ENCODE measurements at places on chromosomes 4 and X.

GRCh38 chr4:52824270-52824602, 37.9 kb upstream of the RASL11B start:
- no peak for DNase-seq

DNA sequence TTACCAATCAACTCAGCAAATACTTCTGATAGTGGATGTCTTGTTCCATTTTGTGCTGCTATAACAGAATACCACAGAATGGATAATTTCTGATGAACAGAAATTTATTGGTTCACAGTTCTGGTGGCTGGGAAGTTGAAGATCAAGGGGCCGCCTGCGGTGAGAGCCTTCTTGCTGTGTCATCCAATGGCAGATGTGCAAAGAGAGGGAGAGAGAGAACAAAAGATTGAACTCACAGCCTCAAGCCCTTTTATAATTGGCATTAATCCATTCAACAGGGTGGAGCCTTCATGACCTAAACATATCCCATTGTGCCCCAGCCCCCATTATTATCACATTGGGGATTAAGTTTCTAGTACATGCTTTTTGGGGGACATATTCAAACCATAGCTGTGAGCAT, 86.1 kb downstream of the ADGRG4 start:
- no peak for DNase-seq

- peak; percentile 37 for DNase-seq
These were observed 26.1 kb downstream of the RBM46 start for GRCh38 chr4:154807042-154807630.

DNA sequence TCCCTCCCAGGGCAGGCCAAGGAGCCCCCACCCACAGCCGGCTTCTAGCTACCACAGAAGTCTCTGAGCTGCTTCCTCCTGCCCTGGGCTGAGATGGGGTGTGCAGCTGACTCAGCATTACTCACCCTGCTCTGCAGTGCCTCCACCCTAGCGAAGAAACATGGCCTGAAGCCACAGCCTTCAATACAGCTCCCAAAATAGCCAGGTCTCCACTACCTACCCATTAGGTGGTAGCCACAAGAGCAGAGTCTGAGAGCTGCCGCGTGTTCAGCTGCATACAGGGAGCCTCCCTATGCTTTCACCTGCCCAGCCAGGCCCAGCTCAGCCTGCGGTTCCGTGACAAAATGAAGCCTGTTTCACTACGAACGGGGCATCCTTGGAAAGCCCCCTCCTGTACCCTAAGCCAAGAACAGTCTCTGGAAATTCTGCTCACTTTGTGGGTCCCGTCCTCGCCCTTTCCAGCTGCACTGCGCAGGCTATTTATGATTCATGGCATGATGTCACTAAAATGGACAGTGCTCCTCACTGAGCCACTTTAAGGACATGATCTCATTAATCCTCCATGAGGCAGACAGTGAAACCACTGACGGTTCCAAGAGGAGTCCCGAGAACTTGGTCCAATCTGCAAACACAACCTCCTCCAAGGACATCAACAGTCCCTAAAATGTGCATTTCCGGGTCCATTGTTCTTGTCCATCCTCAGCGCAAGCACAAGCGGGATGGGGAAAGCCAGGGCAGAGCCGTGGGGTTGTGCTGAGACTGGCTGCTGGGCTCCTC, 20.2 kb downstream of the WDR1 start:
- peak; percentile 80 for DNase-seq

DNA sequence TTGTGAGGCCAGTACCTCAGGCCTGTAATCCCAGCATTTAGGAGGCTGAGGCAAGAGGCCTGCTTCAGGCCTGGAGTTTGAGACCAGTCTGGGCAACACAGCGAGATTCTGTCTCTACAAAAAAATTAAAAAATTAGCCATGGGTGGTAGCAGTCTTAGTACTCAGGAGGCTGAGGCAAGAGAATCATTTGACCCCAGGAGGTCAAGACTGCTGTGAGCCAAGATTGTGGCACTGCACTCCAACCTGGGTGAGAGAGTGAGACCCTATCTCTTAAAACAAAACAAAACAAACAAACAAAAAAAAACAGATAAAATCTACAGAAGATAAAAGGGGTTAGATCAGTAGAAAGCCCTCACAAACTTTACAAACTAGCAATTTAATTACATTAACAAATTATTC, 80.7 kb downstream of the MAB21L2 start:
- DNase-seq = no peak

GRCh38 chr4:53322696-53323095, 43.2 kb downstream of the SCFD2 start:
- DNase-seq = no peak

- no peak for DNase-seq
These were observed 22.5 kb upstream of the SLC25A4 start for GRCh38 chr4:185120631-185120946.

DNA sequence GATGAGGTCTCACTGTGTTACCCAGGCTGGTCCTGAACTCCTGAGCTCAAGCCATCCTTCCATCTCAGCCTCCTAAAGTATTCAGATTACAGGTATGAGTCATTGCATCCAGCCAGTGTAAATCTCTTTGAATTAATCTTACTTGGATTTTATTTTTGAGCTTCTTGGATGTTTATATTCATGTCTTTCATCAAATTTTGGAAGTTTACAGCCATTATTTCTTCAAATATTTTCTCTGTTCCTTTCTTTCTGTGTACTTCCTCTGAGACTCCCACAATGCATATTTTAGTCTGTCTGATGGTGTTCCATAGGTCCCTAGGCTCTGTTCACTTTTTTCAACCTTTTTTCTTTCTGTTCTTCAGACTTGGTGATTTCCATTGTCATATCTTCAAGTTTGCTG, 34.9 kb downstream of the ZCCHC13 start:
- no peak for DNase-seq

DNA sequence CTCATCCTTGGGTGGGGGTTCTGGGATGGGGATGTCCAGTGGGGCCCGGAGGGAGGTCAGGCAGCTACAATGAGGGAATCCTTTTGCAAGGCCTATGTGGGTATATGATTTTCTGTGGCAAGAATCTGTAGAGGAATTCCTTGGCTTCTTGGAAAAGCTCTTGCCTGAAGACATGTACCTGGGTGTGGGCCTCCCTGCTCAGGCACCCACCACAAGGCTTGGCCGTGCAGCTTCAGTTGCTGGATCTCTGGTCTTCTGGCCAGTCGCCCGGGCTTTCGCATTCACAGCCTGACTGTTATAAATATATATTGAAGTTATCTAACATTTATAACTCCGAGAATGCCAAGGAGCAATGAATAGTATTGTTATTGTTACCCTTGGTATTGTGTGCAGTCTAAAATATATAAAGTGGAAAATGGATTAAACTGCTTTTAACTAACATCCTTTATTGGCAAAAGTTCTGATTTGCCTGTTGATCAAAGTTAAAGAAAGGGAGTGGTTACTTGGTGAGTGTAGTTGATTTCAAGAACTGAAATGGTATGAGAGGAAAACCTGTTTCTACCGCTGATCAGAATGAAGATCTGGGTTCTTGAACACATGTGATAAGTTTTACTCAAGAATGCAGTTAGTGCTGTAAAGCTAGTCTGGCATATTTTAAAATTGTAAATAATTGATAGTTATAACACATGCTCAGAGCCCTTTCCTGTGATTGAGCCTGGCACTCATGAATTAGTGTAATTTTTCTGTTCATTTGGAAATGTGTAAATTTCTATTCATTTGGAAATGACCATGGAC, 36.0 kb downstream of the PTTG2 start:
- no peak for DNase-seq

GRCh38 chr4:65139998-65140397, 530.3 kb downstream of the EPHA5 start:
- no peak for DNase-seq

GRCh38 chr4:182010876-182011275, 232.3 kb upstream of the TENM3 start:
- DNase-seq = no peak

- no peak for DNase-seq
These were observed 193.2 kb downstream of the SHROOM3 start for GRCh38 chr4:76628251-76628650.

GRCh38 chr4:5615496-5616075, 92.8 kb downstream of the EVC2 start:
- DNase-seq = no peak

DNA sequence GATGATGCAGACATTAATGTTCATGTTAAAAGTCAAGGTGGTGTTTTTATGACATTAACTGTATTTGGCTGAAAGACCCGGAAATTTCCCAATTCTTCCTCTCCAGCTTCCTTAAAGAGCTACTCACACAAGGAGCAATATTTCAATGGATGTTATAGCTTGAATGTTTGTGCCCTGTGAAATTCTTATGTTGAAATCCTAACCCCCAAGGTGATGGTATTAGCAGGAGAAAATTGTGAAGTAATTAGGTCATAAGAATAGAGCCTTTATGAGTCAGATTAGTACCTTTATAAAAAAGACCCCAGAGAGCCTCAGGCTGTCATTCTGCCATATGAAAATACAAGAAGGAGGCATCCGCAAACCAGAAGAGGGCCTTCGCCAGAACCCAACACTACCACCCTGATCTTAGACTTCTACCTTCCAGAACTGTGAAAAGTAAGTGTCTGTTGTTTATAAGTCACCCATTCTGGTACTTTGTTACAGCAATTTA, 3.6 kb downstream of the TLR1 start:
- no peak for DNase-seq

DNA sequence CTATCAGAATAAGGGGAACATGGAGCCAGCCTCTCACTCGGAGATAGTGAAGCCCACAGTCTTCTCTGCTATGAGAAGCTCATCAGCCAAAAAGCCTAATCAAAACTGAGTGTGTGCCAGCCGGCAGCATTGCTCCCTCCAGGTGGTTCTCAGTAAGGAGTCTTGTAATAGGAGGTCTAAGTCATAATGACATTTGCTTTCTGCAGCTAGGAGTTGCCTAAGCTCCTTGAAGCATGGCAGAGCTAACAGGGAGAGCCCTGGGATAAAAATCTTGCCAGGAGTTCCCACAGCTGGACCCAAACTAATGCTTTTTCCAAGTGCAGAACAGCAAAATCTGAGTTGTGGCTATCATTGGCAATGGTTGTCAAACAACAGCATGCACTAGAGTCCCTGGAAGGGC, 245.2 kb downstream of the SPATA18 start:
- DNase-seq = no peak

DNA sequence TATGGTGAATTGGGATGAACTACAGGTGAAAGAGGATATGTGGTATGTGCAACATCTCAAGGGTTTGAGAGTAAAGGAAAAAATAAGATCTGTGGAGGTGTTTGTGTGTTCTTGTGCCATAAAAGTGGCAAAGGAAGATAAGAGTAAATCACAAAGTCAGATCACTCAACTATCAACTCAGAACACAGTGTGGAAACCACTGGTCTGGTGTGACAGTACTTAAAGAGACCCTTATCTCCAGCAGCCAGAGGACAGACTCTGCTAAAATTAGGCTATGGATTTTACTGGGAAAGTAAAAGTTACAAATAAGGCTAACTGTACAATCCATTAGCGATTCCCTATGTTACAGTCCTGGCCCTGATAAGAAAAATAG, 54.0 kb upstream of the PRDM8 start:
- DNase-seq = no peak

GRCh38 chrX:146934256-146934655, 119.7 kb upstream of the CXorf51A start:
- no peak for DNase-seq

GRCh38 chr4:89222170-89222569, 85.4 kb downstream of the GPRIN3 start:
- no peak for DNase-seq

- no peak for DNase-seq
These were observed 104.6 kb downstream of the SLC10A6 start for GRCh38 chr4:86744570-86744969.

DNA sequence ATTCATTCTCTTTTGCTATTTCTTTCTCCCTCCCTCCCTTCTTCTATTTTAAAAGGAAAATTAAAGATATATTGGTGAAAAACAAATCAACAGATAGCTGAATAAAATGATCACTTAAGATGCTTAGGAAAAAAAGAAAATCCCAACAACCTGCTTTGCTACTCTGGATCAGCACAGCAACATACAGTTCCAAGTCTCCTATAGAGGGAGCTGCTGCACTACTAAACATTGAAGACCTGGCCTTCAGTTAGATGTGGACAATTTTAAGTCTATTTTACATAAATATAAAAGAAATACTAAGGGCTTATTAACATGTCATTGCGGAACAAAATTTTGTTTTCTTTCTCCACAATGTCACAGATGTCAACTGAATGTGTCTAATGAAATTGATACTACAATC, 226.4 kb downstream of the MAGEB5 start:
- DNase-seq = no peak

GRCh38 chr4:3874028-3874415, 107.8 kb downstream of the ADRA2C start:
- DNase-seq = no peak

GRCh38 chr4:60544981-60545380, 655.1 kb upstream of the ADGRL3 start:
- DNase-seq = no peak

GRCh38 chr4:146450524-146450923, 71.2 kb downstream of the SLC10A7 start:
- DNase-seq = no peak

DNA sequence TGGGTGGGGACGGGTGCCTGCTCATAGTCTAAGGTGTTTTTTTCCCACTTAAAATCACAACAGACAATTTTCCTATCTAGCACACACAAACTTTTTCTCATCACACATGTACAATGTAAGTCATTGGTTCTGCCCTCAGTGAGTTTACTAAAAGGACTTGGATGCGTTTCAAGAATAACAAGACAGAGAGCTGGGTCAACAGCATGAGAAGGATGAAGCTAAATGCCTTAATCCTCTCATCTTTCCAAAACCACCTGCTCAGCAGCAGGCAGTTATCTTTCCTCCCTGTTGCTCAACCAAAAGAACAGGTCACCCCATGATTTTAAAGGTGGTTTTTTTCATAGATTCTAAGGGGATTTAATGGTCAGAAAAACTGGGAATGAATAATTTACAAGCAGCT, 40.1 kb downstream of the OFD1 start:
- no peak for DNase-seq

GRCh38 chrX:153640045-153640686, 6.8 kb upstream of the DUSP9 start:
- DNase-seq = no peak

- DNase-seq = peak; percentile 44
These were observed 401.5 kb upstream of the DIPK2B start for GRCh38 chrX:45602151-45602550.

- no peak for DNase-seq
These were observed 95.1 kb downstream of the GBA3 start for GRCh38 chr4:22787753-22788375.

DNA sequence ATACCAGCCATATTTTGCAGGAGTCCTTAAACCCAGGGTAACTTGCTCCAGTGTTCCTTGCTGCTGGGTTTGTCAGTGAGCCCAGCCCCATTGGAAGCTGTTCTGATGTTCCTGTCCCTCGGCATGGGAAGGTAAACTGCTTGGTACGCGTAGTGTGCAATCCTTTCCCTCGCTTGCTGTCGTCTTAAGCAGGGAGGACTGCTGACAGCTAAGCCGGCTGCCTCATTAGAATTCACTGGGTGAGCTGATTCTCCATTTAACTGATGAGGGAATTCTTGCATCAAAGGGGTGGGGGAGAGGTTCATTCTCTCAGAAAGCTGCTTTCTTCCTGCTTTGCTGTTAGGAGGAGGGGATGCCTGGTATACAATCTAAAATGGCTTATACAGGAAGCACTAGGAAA, 164.6 kb downstream of the MID1IP1 start:
- DNase-seq = no peak
